Skin of body (tissue), 3 donors: ENCODE measurements at places on chromosomes 7 and 10. TPM values are rescaled to one million over a fixed set of nuclear protein-coding genes. Genes with fewer than 3 reads are reported as not detected.
A peak's percentile ranks its signal among the peaks of the same experiment; 100 is the strongest.

GRCh38 chr7:114687238-114687637, 234.7 kb upstream of the MDFIC start:
- no peak for DNase-seq

DNA sequence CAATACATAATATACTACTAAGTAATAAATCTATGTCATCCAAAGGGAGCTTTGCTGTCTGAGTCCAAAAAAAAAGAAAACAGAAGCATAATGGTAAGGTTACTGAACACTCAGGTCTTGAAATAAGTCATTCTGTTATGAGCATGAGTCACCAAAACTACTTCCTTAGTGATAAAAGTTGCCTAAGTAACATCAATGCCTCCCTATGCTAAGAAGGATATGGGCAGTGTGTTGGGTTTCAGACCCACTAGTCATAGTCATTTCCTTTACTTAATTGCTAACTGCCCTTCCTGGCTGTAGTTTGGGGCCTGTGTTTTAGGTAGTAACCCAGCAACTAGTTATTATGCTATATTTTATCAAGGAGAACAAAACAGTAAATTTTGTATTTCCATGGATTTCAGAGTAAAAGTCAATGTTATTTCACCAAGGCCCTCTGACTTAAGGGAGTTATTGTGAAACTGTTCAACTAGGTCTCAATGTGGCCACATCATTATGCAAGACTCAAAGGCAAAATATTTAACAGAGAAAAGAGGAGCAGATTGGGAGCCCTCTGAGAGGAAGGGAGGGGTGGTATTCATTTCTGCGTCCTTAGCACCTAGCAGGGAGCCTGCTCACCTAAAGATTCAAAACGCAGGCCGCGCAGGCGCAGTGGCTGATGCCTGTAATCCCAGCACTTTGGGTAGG, 11.7 kb upstream of the VIM start:
- peak; percentile 55 for DNase-seq

- DNase-seq: peak; percentile 81
Measured at GRCh38 chr7:140640727-140641523, at the start of gene DENND2A. Gene DENND2A (minus strand): TSS chr7:140640813. CDS start chr7:140602397, 38,416 bp downstream.

Gene LAMB4
- 14.4 TPM for total RNA-seq

DNA sequence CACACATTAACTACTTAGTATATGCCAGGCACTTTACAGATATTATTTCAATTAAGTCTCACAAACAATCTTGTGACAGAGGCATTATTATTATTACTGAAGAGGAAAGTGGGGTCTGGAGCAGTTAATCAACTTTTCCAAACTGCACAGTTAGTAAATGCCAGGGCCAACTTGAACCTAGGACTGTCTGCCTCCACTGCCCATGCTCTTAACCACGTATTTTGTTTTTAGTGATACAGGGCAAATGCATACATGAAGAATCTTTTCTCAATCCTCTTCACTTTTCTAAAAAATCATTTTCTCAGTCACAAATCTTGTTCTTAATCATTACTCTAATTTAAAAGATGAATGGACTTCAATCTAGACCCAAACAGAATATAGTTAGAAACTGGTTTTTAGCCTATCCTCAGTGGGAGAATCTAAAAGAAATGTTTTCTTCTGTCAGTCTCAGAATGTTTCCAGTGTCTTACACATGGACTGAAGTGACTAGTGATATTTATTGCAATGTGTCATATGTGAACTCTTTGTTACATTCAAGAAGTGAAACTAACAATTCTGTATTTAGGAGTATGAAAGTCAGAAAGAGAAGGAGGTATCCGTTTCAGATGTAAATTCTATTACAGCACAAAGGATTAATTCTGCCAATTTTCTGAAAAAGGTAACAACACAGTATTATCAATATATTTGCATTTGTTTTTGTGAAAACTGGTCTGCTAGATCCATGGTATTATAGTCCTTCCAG, 55.5 kb upstream of the CCNJ start:
- DNase-seq: no peak

DNA sequence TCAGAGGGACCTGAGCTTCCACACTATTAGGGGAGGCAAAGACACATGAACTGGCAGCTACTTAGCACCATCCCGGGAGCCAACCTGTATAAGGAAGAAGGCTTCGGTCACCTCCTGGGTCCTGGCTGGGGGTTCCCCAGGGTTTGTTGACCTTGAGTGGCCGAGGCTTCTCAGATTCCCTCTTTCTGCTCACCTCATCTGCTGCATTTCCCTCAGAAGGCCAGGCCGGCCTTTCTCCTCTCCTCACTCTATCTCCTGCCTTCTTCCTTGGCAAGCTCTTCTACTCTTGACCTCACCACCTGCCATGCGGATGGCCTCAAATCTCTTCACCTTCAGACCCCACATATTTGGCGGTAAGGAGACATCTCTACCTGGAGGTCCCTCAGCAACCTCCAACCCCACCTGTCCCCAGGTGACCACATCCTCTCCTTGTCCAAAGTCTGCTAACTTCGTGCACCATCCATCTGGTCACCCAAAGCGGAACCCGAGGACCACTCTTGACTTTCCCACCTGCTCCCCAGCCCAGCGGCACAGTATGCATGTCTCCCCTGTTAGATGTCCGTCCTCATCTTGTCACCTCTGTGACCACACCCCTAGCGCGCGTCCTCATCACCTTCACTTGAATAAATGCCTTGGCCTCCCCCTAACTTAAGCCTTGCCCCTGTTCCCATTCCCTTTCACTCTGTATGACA, 133.8 kb upstream of the UNC5B start:
- no peak for DNase-seq

DNA sequence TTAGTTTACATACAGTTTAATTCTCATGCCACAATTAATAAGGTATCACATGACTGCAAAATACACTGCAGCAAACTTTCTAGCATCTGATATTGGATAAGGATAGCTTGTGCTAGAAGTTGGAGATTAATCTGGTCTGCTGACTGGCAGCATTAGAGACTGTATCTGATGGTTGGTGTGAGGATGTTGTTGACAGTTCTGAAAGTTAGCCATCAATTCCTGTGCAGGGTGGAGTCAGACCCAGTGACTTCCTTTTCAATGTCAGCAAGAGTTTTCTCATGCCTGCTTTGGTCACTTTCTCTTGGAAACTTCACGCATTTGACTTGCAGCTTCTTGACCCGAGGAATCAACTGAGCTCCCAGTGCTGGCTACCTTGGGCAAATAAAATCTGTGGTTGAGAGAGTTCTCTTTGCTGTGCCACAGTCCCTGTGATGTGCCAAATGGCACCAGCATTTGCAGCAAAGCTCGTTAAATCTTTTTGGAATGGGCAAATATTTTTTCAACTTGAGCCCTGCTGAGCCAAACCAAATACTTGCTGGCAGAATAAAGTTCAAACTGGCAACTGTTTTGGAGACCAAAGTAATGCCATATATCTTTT, 233.0 kb downstream of the TRIL start:
- no peak for DNase-seq

- DNase-seq: no peak
Measured at GRCh38 chr10:90913774-90914420, 7.0 kb downstream of the ANKRD1 start.

- DNase-seq: no peak
Measured at GRCh38 chr10:8504499-8504898, 450.0 kb downstream of the GATA3 start.

Gene NKX1-2
- total RNA-seq: 0.20 TPM

Gene VAX1
- total RNA-seq: not detected

Gene LEP
- total RNA-seq: 0.59 TPM

Gene SEC31B
- 5.8 TPM for total RNA-seq

DNA sequence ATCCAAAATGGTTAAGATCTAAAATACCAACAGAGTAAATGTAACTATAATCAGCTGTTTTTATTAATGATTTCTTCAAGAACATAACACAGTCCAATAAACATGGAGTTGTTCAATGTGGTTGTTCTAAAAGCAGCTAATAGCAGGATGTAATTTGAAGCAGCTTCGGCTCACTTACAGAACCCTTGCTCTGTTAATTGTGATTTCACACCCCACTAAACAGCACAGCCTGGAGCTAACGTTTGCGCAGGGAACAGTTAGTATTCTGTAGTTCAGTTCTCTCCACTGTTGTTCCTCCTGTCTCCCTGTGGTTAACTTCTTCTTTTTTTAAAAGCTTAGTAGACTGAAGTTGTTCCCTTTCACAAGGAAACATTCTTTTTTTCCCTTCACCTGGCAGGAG, 104.0 kb downstream of the GRM3 start:
- no peak for DNase-seq

GRCh38 chr10:111078505-111079185, 1.8 kb downstream of the ADRA2A start:
- DNase-seq: no peak
